ENCODE measurements at places on chromosomes 7 and 10.

DNA sequence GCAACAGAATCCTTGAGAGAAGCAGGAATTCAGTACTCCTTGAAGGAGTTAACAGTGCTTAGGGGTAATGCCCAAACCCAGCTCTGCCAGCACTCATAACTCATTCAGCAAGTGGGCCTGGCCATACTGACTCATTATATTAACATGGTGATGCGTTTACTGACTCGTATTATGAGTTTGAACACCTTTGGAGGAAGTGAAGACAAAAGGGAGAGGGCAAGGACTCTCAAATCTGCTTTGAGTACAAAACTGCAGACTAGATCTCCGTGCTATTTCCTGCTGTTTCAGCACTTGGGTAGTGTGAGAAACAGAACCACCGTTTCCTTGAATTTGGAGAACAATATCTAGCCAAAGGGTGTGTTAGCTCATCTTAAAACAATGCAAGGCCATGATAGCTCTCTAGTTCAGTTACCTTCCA, 30.8 kb downstream of the SLC16A9 start:
- no peak for DNase-seq

- no peak for DNase-seq
These were observed 36.7 kb downstream of the CSGALNACT2 start for GRCh38 chr10:43174969-43175368.

- no peak for DNase-seq
These were observed 110.1 kb downstream of the MAD1L1 start for GRCh38 chr7:2122651-2123050.

- no peak for DNase-seq
These were observed 22.0 kb upstream of the UBE3C start for GRCh38 chr7:157116762-157117161.

DNA sequence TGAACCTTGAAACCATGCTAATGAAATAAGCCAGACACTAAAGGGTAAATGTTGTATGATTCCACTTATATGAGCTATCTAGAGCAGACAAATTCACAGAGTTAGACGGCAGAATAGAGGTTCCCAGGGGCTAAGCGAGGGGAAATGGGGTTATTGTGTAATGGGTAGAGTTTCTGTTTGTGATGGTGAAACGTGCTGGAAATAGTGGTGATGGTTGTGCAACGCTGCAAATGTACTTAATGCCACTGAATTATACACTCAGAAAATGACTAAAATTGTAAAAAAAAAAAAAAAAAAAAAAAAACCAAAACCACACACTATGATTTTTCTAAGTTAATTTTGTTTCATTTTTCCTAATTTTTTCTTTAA, 30.0 kb downstream of the SFXN4 start:
- DNase-seq: no peak

DNA sequence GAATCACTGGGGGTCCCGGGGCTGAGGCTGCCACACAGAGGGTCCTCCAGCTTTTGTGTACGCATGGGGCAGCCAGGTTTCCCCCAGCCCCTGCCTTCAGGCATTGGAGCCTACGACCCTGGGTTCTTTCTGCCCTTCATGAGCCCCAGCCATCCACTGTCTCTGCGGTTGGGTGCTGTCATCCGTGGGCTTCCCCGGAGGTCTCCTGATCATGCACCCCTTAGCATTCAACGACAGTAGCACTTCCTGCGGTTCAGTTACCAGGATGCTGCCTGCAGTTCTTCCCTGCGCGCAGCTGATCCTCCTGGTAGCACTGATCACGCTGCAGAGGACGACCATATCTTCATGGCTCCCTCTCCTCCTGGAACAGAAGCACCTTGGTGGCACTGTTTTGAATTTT, 676.3 kb downstream of the SDK1 start:
- DNase-seq: no peak

DNA sequence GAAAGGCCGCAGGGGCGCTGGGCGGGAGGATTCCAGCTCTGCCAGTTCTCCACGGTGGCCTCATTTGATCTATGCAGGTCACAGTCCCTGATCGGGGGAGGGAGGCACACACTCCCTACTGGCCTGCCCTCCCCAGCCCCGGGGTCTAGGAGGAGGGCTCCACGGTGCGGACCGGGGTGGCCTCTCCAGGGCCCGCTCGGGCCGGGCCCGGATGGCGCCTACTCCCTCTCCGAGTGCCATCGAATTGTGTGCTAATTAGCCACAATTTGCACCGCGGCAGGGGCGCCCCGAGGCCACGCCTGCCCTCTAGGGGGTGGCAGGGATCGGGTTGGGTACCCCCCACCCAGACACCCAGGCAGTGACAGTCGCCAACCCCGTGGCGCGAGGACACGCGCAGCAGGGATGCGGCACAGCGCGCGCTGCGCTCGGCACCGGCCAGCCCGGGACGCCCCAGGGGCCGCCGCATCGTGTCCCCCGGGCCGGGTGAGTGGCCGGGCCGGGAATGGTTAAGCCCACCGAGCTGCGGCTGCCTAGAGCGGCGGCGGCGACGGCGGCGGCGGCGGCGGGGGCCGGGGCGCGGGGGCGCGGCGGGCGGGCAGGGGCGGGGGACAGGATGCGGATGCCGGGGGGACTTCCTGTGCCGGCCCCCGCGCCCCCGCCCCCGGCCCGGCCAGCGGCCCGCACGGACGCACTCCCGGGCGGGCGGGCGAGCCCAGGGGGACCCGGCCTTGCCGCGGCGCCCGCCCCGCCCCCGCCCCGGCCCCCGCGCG, at the start of gene ZNF853:
TSS of gene ZNF853 (plus strand) at position 658 of the 770 bp plus-strand sequence. CDS start 565 bp downstream, outside the sequence.
- DNase-seq: no peak

DNA sequence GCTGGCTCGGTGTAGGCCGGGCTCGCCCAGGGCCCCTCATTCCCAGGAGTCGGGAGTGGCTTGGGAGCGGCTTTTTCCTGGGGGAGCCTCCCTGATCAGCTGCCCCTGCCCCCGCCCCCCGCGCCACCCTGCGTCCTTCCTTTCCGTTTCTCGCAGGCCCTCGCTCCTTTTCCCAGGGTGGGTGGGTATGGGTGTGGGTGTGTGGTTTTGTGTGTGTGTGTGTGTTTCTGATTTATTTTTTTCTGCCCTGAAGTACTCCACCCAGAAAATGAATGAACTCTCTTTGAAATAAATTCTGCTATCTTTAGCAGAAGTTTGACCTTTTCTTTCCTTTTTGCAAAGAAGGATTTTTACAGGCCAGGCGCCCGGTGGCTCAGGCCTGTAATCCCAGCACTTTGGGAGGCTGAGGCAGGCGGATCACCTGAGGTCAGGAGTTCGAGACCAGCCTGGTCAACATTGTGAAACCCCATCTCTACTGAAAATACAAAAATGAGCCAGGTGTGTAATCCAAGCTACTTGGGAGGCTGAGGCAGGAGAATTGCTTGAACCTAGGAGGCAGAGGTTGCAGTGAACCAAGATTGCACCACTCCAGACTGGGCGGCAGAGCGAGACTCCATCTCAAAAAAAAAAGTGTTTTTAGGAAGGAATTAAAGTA, 30.0 kb upstream of the AP5Z1 start:
- no peak for DNase-seq

DNA sequence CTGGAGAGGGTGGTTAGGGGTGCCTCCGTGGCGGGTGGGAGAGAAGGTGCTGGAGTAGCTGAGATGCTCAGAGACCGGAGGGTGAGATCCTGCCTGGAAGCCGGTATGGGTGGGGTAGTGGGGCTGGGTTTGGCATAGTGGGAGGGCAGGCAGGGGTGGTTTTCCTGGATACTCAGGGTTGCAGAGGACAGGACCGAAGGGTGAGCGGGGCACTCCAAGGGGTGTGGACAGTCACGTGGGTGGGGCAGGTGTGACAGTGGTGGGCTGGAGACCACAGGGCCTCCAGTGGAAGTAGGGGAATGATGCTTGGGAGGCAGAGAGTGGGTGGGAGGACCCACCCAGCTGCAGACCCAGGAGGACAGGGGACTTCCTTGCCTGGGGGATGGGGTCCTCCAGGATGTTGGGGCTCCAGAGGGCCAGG, 1.9 kb downstream of the SCART1 start:
- DNase-seq: no peak
